Myometrial cell (primary cell): ENCODE measurements at places on chromosomes 11 and 22. TPM values are rescaled to one million over a fixed set of nuclear protein-coding genes. Genes with fewer than 3 reads are reported as not detected.

The OR52E8 gene
- total RNA-seq = not detected in 2 replicates

The KRTAP5-10 gene
- not detected in 2 replicates for total RNA-seq

The MLC1 gene
- total RNA-seq = 0.29 TPM in 1 of 2 replicates, not detected in the other

The OR5D14 gene
- total RNA-seq = not detected in 2 replicates

The OOSP4A gene
- not detected in 2 replicates for total RNA-seq

The VSIG2 gene
- total RNA-seq = 1.6 TPM in 1 of 2 replicates, not detected in the other

The SSTR3 gene
- total RNA-seq = 0.29 TPM in 1 of 2 replicates, not detected in the other

The POU2AF3 gene
- not detected in 2 replicates for total RNA-seq

The MISFA gene
- total RNA-seq = not detected in 2 replicates

The TMPRSS5 gene
- total RNA-seq = 0.18 TPM in 1 of 2 replicates, not detected in the other

The IGF2 gene
- 12.8 and 17.6 TPM in 2 replicates for total RNA-seq

The MOV10L1 gene
- 0.89 and 1.2 TPM in 2 replicates for total RNA-seq

The WNT7B gene
- total RNA-seq = 0.86 and 1.4 TPM in 2 replicates

The IPO7 gene
- total RNA-seq = 63.7 and 84.9 TPM in 2 replicates

The TOMT gene
- 1.9 TPM in 1 of 2 replicates, not detected in the other for total RNA-seq

The P4HA3 gene
- total RNA-seq = 4.8 and 8.4 TPM in 2 replicates

The APOL3 gene
- 5.5 and 12.8 TPM in 2 replicates for total RNA-seq

The PATZ1 gene
- total RNA-seq = 11.0 and 13.5 TPM in 2 replicates

The LRRC75B gene
- total RNA-seq = 6.1 and 10.5 TPM in 2 replicates

The C11orf86 gene
- not detected in 2 replicates for total RNA-seq

The OR56A1 gene
- total RNA-seq = not detected in 2 replicates

The TOM1 gene
- total RNA-seq = 27.1 and 28.0 TPM in 2 replicates

The GPHA2 gene
- total RNA-seq = not detected in 2 replicates

The ZP1 gene
- 0.89 TPM in 1 of 2 replicates, not detected in the other for total RNA-seq

The PGA5 gene
- not detected in 2 replicates for total RNA-seq

The SHISAL1 gene
- total RNA-seq = 0.71 and 0.86 TPM in 2 replicates

The EXPH5 gene
- total RNA-seq = 0.86 and 1.4 TPM in 2 replicates

The OR56B1 gene
- not detected in 2 replicates for total RNA-seq

The SYCE3 gene
- not detected in 2 replicates for total RNA-seq

The LINC01488 gene
- total RNA-seq = not detected in 2 replicates

The SAA1 gene
- total RNA-seq = not detected in 2 replicates

The TTC36 gene
- not detected in 2 replicates for total RNA-seq

The OR56A5 gene
- total RNA-seq = not detected in 2 replicates

The ARHGAP20 gene
- total RNA-seq = 1.2 and 2.3 TPM in 2 replicates

The MICAL2 gene
- total RNA-seq = 134 and 162 TPM in 2 replicates

The TIMP3 gene
- total RNA-seq = 35.2 and 40.6 TPM in 2 replicates

The LRRC10B gene
- not detected in 2 replicates for total RNA-seq

The SNX32 gene
- 0.58 and 1.1 TPM in 2 replicates for total RNA-seq

The HBE1 gene
- total RNA-seq = not detected in 2 replicates

The PRODH gene
- total RNA-seq = not detected in 2 replicates

The LARGE1 gene
- 19.3 and 23.0 TPM in 2 replicates for total RNA-seq

The LRP4 gene
- total RNA-seq = 0.53 and 1.4 TPM in 2 replicates

The SCGB1A1 gene
- total RNA-seq = not detected in 2 replicates

The ADM gene
- 298 and 324 TPM in 2 replicates for total RNA-seq

The ESAM gene
- 4.8 and 6.3 TPM in 2 replicates for total RNA-seq

The NXPE2 gene
- total RNA-seq = not detected in 2 replicates

The CCDC188 gene
- 1.4 TPM in 1 of 2 replicates, not detected in the other for total RNA-seq

The OR51I1 gene
- total RNA-seq = not detected in 2 replicates

The DGCR6L gene
- 67.0 and 87.9 TPM in 2 replicates for total RNA-seq
